Fibroblast of villous mesenchyme (primary cell): ENCODE measurements at places on chromosomes 13 and 19.
A peak's percentile ranks its signal among the peaks of the same experiment; 100 is the strongest.

GRCh38 chr13:79776531-79777295 lies 295.8 kb downstream of the NDFIP2 start:
- DNase-seq = peak; percentile 55

GRCh38 chr13:40221131-40221459 lies 445.3 kb downstream of the FOXO1 start:
- DNase-seq = no peak

DNA sequence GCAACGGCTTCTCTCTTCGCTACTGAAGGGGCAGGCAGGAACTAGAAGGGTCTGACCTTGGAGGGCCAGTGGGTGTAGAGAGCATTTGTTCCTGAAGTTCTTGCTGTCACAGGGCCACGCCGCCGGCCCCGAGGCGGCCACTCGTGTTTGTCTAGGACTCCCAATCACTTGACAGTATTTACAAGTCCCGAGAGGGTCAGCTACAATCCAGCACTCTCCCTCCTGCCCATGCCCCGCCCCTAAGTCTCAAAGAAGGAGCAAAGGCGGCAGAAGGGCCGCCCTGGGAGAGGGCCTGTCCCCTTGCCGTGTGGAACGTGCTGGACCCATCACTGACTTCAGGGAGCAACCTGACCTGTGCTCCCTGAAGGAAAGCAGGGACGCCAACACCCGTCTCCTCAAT lies 118.5 kb downstream of the STK24 start:
- no peak for DNase-seq

DNA sequence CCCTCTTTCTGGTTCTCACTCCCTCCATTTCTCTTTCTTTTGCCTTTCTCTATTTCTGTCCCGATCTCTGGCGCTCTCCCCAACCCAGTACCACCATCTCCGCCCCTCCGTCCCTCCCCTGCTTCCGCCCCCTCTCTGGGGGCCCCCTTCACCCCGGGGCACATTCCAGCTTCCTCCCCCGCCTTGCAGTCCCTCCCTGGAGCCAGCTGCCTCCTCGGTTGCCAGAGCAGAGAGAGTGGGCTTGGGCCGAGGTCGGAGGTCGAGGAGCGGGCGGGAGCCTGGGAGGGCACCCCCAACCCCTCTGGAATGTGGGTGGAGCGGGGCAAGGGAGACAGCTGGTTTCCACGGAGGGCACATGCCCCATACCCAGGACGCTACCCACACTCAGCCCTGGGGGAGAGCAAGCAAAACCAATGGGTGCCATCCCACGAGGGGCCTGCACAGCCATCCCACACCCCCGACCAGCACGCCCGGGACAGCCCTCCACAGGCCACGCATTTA lies 6.5 kb upstream of the CIRBP start:
- no peak for DNase-seq

GRCh38 chr13:95153647-95154412 lies 147.4 kb downstream of the ABCC4 start:
- DNase-seq = peak; percentile 54

GRCh38 chr13:25179832-25180774 lies 8.0 kb upstream of the AMER2 start:
- no peak for DNase-seq

GRCh38 chr13:36999054-36999714 lies at the start of gene ALG5:
TSS of gene ALG5 (minus strand) at chr13:36999340. CDS start at chr13:36999300, 40 bp downstream.
- peak; percentile 90 for DNase-seq

- peak; percentile 96 for DNase-seq
These were observed 254.2 kb downstream of the ITGBL1 start for GRCh38 chr13:101706651-101707050.

GRCh38 chr13:108249150-108249549 lies 20.4 kb upstream of the TNFSF13B start:
- no peak for DNase-seq

- DNase-seq = peak; percentile 72
These were observed 821 bp downstream of the TDRD3 start for GRCh38 chr13:60397704-60398378.

DNA sequence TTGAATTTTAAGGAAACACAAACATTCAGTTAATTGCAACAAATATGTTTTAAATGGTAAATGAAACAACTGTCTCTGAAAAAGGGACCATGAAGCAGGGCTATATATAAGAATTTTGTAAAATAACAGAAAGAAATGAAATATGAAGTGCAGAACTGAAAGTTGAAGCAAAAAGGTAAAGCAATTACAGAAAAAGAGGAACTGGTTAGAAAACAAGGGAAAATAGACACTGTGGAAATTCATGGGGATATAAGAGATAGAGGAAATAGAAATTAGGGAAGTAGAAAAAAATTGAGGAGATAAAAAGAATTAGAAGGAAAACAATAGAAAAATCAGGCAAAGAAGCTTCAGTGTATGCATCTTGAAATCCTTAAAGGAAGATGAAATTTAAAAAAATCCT lies 40.0 kb upstream of the TDRD3 start:
- DNase-seq = no peak

- peak; percentile 79 for DNase-seq
These were observed 609 bp downstream of the ZAR1L start for GRCh38 chr13:32314271-32315237.

DNA sequence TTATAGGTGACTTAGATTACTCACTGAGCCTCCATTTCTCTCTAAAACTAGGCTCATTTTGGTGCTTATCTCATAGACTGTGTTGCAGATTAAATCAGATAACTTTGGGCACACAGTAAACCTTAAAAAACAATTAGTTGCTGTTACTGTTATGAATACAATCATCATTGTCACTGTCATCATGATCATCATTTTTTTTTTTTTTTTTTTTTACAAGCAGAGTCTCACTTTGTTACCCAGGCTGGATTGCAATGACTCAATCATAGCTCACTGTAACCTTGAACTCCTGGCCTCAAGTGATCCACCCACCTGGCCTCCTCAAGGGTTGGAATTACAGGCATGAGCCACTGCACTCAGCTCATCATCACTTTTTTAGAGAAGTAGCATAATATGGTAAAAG lies 60.0 kb downstream of the VWA8 start:
- no peak for DNase-seq

DNA sequence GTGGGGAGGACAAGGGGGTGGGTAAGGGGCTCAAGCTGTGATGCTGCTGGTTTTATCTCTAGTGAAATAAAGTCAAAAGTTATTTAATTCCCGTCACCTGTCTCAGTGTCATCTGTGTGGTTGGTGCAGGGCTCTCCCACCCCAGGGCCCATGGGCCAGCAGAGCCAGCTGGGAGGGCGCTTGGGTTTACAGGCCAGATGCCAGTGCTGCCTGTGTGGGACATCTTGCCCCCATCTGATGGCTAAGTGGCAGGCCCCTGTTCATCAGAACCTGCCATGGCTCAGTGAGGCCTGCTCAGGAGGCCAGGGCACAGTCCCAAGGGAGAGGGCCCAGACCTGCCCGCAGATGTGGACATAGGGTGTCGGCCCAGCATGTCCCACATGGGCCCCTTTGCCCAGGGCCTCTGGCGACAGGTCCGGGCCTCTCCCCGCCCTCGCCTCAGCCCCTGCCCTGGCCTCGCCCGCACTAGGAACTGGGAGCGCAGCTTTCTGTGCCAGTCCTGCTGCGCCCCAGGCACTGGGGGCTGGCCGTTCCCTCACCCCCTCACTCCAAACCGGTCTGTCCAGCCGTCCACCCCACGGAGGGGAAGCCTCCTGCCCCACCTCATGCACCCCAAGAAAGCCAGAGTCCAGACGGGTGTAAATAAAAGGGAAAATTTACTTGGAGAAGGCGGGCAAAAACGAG lies 5.3 kb downstream of the ZNF296 start:
- no peak for DNase-seq

DNA sequence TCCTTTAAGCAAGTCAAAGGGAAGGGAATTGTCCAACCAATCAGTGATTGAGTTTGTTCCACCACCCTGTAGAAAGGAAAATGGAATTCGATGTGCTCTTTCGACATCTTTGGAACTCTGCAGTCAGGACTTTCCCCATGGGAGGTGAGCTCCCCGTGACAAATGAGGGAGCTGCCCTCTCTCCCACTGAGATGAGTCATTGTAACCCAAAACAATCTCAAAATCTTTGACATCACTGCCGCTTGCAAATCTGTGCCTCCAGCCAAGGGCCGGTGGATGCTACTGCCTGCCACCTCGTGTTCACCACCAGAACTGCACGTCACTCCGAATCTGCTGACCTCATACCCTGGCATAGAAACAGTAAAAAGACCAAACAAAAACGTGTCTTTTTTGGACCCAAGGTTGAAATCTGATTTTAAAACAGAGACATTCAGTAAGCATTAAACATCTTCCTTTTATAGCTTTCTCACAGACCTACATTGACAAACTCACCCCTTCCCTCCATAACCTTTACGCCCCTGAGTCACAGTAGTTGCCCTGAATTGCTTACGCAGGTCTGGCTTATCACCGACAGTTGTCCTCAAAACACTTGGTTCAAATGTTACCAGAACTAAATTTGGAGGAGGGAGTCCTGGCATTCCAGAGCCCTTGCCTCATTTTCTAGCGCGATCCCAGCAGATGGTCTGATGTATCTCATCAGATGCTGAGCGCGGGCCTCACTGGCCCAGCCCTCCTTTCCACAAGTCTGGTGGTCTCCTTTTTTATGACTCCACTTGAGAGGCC lies 105.2 kb downstream of the COL4A2 start:
- peak; percentile 100 for DNase-seq

DNA sequence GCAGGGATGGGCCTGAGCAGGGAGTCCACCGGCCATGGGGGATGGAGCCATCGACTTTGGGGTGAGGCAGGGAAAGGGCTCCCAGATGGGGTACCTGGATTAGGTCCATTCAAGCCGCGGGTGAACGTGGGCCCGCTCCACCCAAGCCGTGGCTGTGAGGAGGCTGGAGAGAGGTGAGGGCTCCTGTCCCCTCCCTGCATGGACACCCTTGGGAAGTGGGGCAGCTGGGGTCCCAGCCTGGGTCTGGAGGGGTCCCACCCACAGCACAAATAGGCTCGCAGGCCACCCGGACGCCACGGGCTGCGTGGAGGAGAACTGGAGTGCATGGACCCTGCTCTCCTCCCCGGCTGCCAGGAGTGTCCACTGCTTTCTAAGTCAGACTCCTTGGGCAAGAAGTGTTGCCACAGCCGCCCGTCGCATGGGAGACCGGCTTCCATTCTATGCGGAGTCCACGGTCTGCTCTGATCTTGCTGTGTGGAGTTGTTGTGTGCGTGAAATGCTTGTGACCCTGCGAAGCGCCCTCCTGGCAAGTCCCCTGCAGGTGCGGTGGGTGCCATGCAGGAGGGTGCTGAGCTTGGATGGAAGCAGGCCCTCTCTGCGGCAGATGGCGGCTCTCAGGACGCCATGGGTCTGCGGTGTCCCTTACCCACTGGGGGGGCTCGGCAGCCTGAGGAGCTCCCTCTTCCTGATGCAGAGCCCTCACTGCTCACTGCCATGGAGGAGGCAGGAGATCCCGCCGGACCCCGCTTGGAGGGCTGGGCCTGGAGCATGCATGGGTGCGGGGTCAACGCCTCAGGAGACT lies 2.0 kb downstream of the DAZAP1 start:
- no peak for DNase-seq

DNA sequence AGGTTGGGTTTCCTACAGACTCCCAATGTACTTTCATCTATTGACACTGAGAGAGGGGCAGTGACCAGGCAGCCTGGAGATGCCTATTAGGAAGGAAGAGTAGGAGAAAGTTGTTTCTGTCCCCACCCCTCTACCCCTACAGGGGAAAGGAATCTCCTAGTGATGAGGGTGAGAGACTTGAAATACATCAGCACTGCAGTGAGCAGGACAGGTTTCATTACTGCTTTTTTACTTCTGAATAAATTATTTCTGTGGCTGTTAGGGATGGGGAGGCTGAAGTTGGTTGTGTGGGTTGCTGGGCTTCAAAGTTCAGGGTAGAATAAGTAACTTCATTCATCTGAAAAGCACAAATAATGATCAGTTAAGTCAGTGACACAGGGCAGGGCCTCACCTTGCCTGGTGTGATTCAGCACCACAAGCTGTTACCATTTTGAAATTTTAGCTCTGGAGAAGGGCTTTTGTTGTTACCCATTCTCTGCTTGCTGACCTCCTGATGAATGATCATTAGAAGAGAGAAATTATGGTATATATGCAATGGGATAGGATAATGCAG lies 19.3 kb downstream of the CEACAM1 start:
- DNase-seq = no peak

DNA sequence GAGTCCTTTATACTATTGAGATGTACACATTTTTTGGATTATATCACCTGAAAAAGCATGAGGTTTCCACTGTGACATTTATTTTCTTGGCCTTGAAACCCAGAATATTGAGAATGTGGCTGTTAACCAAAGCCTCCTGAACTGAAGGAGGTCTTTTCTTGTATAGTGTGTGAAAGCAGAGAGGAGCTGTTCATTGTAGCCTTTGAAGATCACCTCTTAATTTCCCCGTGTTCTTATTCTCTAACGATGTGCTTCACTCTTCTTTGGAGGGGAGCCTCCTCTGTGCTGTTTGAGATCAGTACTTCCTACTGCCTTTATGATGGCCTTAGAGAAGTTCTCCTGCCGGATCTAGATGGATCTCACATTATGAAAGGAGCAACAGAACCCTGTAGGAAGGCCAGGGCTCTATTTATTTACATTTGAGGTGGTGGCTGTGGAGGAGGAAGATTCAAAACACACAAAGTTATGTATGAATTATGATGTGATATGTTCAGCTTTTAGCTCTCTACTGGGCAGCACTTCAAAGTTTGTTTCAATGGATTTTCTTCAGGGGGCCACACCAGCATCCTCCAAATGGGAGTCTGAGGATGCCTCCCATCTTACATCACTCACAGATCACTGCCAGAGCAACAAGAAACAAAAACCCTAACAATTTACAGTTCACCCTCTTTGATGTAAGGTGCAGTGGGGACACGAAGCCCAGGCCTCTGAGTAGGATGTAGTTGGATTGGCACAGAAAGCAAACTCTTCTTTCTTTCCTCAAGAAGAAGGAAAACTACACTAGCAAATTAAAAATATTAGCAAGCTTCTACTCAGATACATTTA lies 322.3 kb downstream of the DLEU7 start:
- no peak for DNase-seq

GRCh38 chr13:23572836-23573235 lies 2.6 kb downstream of the TNFRSF19 start:
- no peak for DNase-seq

- DNase-seq = no peak
These were observed 2.6 kb upstream of the GSX1 start for GRCh38 chr13:27789495-27790303.

DNA sequence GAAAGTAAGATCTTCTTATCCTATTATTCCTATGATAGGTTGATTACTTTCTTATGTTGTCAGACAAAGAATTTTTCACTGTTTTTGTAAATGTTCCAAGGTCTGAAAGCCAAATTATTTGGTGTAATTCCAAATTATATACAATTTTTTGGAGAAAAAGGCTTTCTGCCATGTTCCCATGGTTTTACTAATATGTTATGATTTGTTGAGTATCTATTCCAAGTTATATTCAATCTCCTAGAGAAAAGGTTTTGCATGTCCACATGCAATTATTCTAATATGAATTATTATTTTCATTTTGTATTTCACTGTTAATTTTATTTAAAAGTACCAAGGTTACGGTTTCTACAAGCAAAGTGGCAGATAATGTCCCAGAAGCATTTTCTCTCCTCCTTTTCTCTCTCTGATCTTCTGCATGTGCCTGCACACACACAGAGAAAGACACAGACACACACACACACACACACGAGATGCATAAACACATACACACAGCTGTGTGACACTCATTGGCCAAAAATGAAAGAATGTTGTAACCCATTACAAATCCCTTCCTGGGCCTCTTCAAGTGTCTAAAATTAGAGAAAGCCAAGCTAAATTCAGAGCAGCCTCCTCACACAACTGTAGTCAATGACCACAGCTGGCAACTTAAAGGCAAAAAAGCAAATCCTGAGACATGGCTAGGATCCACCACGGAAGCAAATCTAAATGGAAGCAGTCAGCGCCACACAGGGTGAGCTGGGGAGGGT lies 621.0 kb downstream of the EFNB2 start:
- DNase-seq = peak; percentile 83

GRCh38 chr13:59531571-59532091 lies 632.1 kb downstream of the DIAPH3 start:
- DNase-seq = peak; percentile 65
